ENCODE measurements at places on chromosomes 6 and 20.

- DNase-seq, result no peak
These were observed 185.7 kb downstream of the BACH2 start for GRCh38 chr6:90110971-90111370.

GRCh38 chr20:14775778-14776177 lies 438.4 kb upstream of the FLRT3 start:
- DNase-seq, result no peak

DNA sequence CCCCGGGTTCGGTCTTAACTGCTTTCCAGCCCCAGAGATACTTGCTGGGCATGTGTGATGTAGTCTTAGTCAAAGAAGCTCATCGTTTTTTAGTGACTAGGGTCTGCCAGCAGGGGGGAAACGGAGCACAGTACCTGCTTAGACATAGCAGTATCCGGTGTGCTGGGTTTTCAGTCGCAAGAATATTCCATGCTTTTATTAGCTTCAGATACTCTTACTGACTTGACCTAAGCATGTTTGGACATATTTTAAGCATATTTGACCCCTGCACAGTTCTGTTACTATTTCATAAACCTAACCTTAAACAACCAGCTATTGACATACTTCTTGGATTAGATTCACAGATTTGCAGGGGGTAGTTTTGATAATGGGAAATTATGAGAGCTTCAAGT lies 3.0 kb downstream of the E2F3 start:
- no peak for DNase-seq

GRCh38 chr6:41470331-41471063 lies 75.7 kb upstream of the FOXP4 start:
- no peak for DNase-seq
